Astrocyte of the hippocampus (primary cell): ENCODE measurements at places on chromosomes 11 and 22.

GRCh38 chr11:63918507-63919191 is 1.7 kb upstream of the RCOR2 start:
- no peak for DNase-seq

GRCh38 chr22:37022483-37023337 is 3.2 kb downstream of the MPST start:
- DNase-seq: peak; percentile 16

GRCh38 chr11:46235777-46236688 is 41.4 kb upstream of the CREB3L1 start:
- no peak for DNase-seq

DNA sequence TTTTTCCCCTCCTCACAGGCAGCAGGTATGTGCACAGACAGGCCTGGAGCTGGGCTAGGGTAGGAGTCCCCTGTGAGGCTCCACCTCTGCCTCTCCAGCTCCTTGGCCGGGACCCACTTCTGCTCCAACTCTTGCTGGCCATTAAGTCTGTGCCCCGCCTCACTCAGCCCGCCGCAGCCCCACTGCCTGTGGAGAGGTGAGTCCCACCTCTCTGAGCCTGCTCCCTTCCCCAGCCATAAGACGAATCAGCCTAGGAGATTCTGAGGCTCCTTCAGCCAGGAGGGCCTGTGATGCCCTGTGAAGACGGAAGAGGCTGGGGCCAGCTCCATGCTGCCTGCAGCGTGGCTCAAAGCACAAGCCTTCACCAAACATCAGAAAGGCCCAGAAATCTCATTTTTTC is 23.0 kb downstream of the TSKU start:
- no peak for DNase-seq

GRCh38 chr11:92297567-92298553 is 73.2 kb downstream of the FAT3 start:
- DNase-seq: no peak

DNA sequence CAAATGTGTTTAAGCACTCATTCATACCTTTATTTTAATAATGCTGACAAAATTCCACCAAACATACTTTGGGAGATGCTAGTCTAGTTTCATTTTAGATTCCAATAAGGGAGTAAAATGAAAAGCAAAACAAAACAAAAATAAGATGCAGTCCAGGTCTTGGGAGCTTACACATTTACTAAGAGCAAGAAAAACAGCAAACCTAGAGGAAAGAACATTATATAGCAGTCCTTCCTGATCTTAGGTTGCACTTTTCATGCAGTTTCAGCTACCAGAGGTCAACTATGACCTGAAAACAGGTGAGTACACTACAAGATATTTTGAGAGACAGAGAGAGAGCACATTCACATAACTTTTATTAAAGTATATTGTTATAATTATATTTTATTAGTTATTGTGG is 1100.9 kb downstream of the DLG2 start:
- no peak for DNase-seq
